ENCODE measurements at places on chromosomes 11 and 22.

GRCh38 chr11:113888848-113889247 is 13.5 kb upstream of the USP28 start:
- H3K36me3 ChIP-seq: no peaks in the 10 kb centered on the region
- no peaks in the 10 kb centered on the region for H3K4me1 ChIP-seq
- H3K27ac ChIP-seq: no peak overlapping the region
- peaks cover 8% of the 10 kb centered on the region for H3K27me3 ChIP-seq
- no peak overlapping the region for H3K4me3 ChIP-seq

DNA sequence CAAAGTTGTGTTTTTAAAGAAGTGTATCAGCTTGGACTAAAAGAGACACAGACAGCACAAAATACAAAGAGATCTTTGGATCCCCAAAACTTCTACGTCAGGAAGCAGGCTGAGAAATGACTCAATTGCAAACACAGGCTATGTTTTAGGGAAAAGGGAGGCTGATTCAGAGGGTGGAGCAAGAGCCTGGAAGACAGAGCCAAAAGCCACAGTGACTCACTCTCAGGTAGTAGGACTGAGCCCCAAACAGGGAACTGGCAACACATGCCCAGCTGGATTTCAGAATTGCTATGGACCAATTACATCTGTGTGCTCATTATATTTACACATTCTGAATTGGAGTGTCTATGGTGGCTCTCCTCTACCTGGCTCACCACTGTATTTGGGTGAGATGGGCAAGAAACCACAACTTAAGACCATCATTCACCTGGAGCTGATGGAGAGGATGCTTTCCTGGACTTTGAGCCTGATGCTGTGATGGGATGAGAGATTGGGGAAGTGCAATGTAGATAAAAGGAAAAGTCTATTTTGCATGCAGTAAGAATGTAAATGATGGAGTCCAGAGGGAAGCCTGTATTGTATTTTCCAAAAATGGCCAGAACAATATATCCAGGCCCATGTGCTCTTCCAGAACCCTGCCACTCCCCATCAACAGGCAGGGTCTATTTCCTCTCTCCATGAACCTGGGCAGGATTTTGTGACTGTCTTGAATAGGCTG is 20.8 kb upstream of the LINC01488 start:
- H3K27me3 ChIP-seq: peaks cover 3% of the 10 kb centered on the region
- H3K4me3 ChIP-seq: peak overlapping the region; percentile 28
- DNase-seq: peak; percentile 83
- H3K36me3 ChIP-seq: peaks cover 39% of the 10 kb centered on the region
- peaks cover 35% of the 10 kb centered on the region for H3K4me1 ChIP-seq
- peak overlapping the region; percentile 82 for H3K27ac ChIP-seq

- H3K27ac ChIP-seq: peak overlapping the region; percentile 90
- peak; percentile 84 for DNase-seq
- H3K36me3 ChIP-seq: no peaks in the 10 kb centered on the region
Observed at GRCh38 chr11:86688398-86689179, 16.2 kb upstream of the ME3 start.

DNA sequence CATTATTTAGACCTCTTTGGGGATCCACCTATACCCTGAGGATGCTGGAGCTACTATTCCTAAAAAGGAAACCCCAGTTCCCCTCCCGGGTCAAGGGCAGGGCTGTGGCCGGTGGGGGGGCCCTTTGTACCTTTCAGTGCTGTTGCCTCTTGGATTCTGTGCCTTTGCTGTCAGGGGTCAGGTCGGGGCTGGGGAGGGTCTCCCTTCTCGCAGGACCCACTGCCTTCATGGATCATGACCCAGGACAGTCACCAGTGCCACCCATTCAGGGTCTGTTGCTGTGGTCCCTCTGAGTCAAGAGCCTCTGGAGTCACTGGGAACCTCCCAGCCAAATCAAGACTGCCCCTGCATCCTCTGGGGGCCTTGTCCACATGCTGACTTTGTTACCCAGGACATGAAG is 78.1 kb upstream of the CCND1 start:
- H3K27me3 ChIP-seq: no peaks in the 10 kb centered on the region
- H3K4me1 ChIP-seq: peaks cover 43% of the 10 kb centered on the region
- H3K36me3 ChIP-seq: peaks cover 4% of the 10 kb centered on the region
- no peak overlapping the region for H3K27ac ChIP-seq
- no peak for DNase-seq

DNA sequence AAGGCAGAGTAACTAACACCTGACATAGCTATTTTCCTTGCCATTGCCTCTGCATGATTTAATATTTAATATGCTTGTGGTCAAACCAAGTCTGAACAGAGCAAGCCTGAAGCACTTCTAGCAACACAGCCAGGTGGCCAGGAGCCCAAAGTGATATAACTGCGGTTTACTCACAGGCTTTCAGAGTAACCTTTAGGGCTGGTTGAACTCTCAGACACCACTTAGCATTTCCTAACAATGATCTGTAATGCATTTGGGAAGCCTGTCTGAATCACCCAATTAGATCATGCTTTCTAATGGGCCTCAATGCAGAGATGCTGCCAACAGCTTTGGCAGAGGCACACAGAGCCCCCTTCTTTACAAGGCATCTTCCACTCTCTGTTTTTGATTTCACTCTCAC is 96.1 kb downstream of the FDX1 start:
- H3K4me1 ChIP-seq: peaks cover 28% of the 10 kb centered on the region
- no peak overlapping the region for H3K4me3 ChIP-seq
- peak; percentile 39 for DNase-seq
- H3K27me3 ChIP-seq: no peaks in the 10 kb centered on the region

- peaks cover 5% of the 10 kb centered on the region for H3K36me3 ChIP-seq
- H3K27ac ChIP-seq: peak overlapping the region; percentile 51
- DNase-seq: no peak
- peaks cover 6% of the 10 kb centered on the region for H3K27me3 ChIP-seq
- peak overlapping the region; percentile 72 for H3K4me3 ChIP-seq
Observed at GRCh38 chr11:76630600-76631281, 39.8 kb downstream of the LRRC32 start.

- H3K4me3 ChIP-seq: peak overlapping the region; percentile 99
- no peak overlapping the region for H3K27ac ChIP-seq
- peaks cover 27% of the 10 kb centered on the region for H3K36me3 ChIP-seq
- no peak for DNase-seq
- peaks cover 50% of the 10 kb centered on the region for H3K4me1 ChIP-seq
Observed at GRCh38 chr11:61364012-61364675, 2.0 kb downstream of the TMEM138 start.

DNA sequence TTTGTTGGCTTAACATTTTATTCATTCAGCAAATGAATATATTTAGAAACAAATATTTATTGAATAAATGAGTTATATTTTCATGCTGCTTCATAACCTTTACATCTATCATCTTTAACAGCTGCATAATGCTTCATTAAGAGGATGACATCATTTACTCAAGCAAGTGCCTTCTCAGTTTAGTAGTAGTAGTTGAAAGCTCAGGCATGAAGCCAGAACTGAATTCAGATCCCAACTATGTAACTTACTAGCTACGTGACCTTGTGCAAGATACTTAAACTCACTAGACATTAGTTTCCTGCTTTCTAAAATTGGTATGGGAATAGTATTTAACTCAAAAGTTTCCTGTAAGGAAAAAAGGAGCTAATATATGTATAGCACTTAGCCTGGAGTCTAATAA is 90.3 kb downstream of the TMPRSS5 start:
- no peaks in the 10 kb centered on the region for H3K4me1 ChIP-seq
- no peak for DNase-seq
- H3K27ac ChIP-seq: no peak overlapping the region
- H3K36me3 ChIP-seq: no peaks in the 10 kb centered on the region
- H3K27me3 ChIP-seq: no peaks in the 10 kb centered on the region

- H3K27ac ChIP-seq: no peak overlapping the region
- no peaks in the 10 kb centered on the region for H3K4me1 ChIP-seq
- no peaks in the 10 kb centered on the region for H3K36me3 ChIP-seq
- H3K4me3 ChIP-seq: no peak overlapping the region
- H3K27me3 ChIP-seq: no peaks in the 10 kb centered on the region
Observed at GRCh38 chr11:85313741-85314140, 313.4 kb downstream of the DLG2 start.

- H3K27me3 ChIP-seq: peaks cover 3% of the 10 kb centered on the region
- peak overlapping the region; percentile 99 for H3K27ac ChIP-seq
- no peak for DNase-seq
- H3K36me3 ChIP-seq: peaks cover 12% of the 10 kb centered on the region
Observed at GRCh38 chr11:71300187-71300586, 47.8 kb upstream of the SHANK2 start.

GRCh38 chr22:41369424-41369745 is 12.4 kb upstream of the TEF start:
- H3K36me3 ChIP-seq: no peaks in the 10 kb centered on the region
- H3K27ac ChIP-seq: no peak overlapping the region
- H3K4me1 ChIP-seq: peaks cover 23% of the 10 kb centered on the region
- no peak overlapping the region for H3K4me3 ChIP-seq
- no peak for DNase-seq

DNA sequence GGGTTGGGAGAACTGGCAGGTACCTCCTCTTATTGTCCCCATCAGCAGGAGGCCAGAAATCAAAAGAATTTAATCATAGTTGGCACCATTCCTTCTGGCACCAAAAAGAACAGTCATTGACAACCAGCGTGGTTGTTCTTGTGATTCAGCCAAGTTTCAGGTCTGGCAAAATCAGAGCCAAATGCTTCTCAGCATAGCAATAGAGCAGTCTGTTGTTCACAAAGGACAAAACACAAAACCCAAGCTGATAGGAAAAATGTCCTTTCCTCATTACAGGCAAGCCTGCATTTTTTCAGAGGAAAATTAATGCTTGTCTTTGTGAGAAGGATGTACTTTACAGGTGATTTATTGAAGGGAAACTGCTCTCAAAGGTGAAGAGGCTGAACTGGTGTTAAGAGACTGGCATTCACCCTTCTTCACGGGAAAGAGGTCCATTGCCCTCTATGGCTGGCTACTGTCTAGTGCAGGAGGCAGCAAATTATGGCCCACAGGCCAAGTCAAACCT is 241.8 kb upstream of the ARHGAP42 start:
- H3K4me3 ChIP-seq: no peak overlapping the region
- H3K4me1 ChIP-seq: no peaks in the 10 kb centered on the region
- H3K27me3 ChIP-seq: no peaks in the 10 kb centered on the region
- peaks cover 5% of the 10 kb centered on the region for H3K36me3 ChIP-seq
- no peak for DNase-seq
- no peak overlapping the region for H3K27ac ChIP-seq

DNA sequence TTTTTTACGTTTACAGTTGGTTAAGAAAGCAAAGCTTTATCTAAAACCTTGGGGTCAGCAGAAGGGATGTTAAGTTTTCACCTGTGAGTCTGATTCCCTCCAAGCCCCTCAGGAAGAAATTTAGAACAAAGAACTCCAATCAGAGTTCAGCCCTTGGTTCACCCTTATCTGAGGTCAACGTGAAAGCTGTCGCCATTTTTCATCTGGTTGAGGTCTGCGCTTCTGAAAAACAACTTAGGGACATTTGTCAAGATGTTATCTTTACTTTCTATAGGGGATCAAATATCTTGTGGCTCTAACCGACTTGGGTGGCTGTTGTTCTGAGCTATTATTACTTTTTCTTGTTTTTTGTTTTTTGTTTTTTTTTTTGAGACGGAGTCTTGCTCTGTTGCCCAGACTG is 30.0 kb downstream of the RGL4 start:
- H3K4me1 ChIP-seq: 0 out of 2 replicates have a peak, but pooled peaks cover 9% of the 10 kb centered on the region
- no peak overlapping the region for H3K27ac ChIP-seq
- peaks cover 7% of the 10 kb centered on the region for H3K27me3 ChIP-seq
- DNase-seq: no peak

GRCh38 chr11:78662811-78663210 is 88.1 kb upstream of the NARS2 start:
- no peak overlapping the region for H3K27ac ChIP-seq
- H3K4me1 ChIP-seq: peaks cover 54% of the 10 kb centered on the region
- peaks cover 3% of the 10 kb centered on the region for H3K27me3 ChIP-seq

DNA sequence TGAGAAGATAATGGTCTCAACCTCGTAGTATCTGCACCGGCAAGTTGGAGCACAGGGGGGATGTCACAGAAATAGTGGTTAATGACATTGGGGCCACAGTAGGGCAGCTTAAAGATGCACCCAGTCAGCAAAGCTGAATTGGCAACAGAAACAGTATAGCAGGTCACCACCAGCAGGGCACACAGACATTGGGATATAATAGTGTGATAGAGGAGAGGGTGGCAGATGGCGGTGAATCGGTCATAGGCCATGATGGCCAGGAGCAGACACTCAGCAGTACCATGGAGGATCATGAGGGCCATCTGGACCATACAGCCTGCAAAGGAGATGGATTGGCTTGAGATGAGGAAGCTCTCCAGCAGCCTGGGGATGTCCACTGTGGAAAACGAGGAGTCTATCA is 106.0 kb upstream of the OR9Q1 start:
- no peak overlapping the region for H3K27ac ChIP-seq
- peaks cover 4% of the 10 kb centered on the region for H3K27me3 ChIP-seq
- no peak overlapping the region for H3K4me3 ChIP-seq
- no peaks in the 10 kb centered on the region for H3K4me1 ChIP-seq
- no peaks in the 10 kb centered on the region for H3K36me3 ChIP-seq

DNA sequence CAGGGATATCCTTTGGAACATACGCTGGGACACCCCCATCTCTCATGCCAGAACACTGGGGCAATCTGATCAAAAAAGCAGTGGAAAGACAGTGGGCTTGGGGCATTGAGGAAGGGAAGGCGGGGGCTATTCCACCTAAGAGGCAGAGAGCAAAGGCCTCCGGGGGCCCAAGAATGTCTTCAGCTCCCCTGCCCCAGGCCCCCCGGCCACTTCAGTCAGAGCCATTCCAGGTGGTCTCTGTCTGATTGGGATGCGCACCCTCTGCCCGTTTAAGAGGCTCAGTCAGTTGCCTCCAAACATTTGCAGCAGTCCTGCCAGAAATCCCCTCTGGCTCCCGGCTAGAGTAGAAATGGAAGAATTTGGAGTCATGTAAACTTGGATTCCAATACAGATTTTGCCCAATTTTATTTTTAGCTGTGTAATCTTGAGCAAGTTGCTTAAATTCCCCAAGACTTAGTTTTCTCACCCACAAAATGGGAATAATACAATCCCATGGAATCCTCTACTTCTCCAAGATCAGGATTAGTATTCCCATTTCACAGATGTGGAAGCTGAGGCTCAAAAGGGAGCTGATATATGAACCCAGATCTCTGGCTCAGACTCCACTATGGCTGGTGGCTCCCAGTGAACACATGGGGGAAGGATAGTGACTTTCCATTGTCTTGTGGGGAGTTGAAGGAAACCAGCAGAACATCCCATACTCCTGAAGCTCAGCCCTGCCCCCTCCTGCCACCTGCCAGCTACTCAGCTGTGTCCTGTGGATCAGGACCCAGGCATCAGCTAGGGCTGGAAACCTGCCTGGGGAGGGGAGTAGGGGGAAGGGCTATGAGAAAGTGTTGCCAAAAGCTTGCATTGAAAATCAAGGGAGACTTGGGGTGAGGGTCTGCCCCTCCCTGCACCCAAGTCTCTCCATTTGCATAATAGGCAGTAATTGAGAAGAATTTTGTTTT is 6.1 kb upstream of the WNT11 start:
- H3K36me3 ChIP-seq: no peaks in the 10 kb centered on the region
- no peak overlapping the region for H3K4me3 ChIP-seq
- peaks cover 20% of the 10 kb centered on the region for H3K4me1 ChIP-seq
- no peak overlapping the region for H3K27ac ChIP-seq
- no peak for DNase-seq

- H3K4me3 ChIP-seq: no peak overlapping the region
- DNase-seq: no peak
- no peak overlapping the region for H3K27ac ChIP-seq
- peaks cover 20% of the 10 kb centered on the region for H3K36me3 ChIP-seq
- peaks cover 56% of the 10 kb centered on the region for H3K4me1 ChIP-seq
Observed at GRCh38 chr11:69402251-69402887, 79.1 kb upstream of the LINC01488 start.

- no peak overlapping the region for H3K27ac ChIP-seq
- peaks cover 3% of the 10 kb centered on the region for H3K27me3 ChIP-seq
- H3K36me3 ChIP-seq: no peaks in the 10 kb centered on the region
- peak; percentile 21 for DNase-seq
Observed at GRCh38 chr11:8577791-8578581, 16.0 kb downstream of the STK33 start.

GRCh38 chr22:42805998-42806830 is 50.9 kb downstream of the ARFGAP3 start:
- DNase-seq: no peak
- peaks cover 4% of the 10 kb centered on the region for H3K27me3 ChIP-seq
- no peaks in the 10 kb centered on the region for H3K4me1 ChIP-seq
